ENCODE measurements at places on chromosomes 11 and 22.

DNA sequence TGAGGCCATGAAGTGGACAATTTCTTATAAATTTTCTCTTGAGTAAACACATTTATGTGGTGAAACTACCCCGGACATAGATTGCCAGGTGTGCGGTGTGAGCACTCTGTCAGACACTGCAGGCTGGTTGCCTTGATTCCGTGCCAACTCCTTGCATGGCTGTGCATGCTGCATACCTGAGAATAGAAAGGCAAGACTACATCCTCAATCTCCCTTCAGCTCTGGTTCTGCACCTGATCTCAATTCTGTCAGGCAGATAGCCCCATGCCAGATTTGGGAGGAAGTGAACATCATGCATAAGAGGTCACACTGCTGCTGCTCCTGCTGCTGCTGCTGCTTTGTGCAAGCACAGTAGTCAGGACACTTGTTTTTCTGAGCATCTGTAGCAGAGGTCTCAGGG lies 42.5 kb upstream of the DEUP1 start:
- DNase-seq, result no peak

DNA sequence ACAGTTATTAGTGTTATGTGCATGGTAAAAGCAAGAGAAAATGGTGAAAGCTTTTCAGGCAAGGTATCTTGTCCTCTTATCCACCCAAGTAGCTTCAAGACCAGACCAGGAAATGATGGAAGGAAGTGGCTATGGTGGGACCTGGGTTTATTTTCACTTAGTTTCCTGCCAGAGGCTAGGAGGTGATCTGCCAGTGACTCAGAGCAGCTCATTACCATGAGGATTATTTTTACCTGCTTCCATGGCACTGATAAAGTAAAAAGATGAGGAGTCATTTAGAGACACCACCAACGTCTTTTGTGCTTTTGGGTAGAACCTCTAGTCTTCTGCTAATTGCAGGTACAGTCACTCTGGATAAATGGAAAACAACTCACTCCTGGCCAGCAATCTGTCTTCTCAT lies 339.9 kb upstream of the KIRREL3 start:
- no peak for DNase-seq

GRCh38 chr22:32341122-32341740 lies 16.4 kb upstream of the RFPL3 start:
- DNase-seq, result no peak

GRCh38 chr11:86458294-86459001 lies 83.8 kb downstream of the CCDC81 start:
- DNase-seq, result no peak

GRCh38 chr11:44627911-44628729 lies 62.7 kb downstream of the CD82 start:
- no peak for DNase-seq

DNA sequence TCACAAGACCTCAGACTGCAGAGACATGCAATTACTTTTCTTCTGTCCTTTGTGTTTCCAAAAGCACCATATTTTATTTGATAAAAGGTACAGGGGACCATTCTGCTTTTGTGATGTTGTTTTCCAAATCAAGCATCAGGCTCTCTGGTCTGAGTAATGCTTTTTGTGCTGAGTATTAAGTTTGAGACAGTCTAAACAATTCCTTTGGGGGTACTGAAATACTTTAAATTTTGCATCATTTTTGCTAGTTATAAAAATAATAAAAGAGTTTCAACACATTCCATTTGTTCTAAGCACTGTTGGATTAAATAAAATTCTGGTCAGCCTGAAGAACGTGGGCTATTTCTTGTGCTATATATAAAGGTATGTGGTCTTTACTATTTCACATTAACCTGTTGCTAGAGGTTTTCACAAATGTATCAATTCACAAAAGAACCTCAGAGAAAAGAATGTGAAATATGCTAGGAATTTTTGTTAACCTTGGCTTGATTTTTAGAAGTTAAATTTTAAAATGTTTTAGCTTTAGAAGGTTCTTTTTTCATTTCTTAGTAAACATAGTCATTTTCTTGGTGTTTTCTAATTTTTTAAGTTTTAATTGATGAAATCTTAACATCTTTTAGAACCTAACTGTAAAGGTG lies 61.6 kb downstream of the C22orf31 start:
- no peak for DNase-seq

GRCh38 chr11:44575962-44576361 lies 10.5 kb downstream of the CD82 start:
- DNase-seq, result no peak

DNA sequence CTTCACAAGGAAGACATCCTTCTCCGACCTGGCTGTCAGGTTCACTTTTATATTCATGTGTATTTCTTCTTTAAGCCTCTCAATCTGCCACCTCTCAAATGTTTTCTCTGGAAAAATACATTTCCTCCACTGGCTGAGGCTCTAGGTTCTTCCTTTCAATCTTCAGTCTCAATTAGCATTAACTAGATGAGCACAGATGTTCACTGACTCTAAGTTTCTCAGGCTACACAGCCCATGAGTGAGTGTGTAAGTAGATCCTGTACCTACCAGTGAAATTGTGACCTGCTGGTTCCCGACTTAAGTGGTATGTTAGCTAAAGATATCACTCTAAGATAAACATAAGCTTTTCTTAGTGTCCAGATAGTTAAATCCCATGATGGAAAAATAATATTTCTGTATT lies 206.9 kb downstream of the ADAMTS15 start:
- no peak for DNase-seq

GRCh38 chr11:121206810-121207209 lies 85.8 kb upstream of the SC5D start:
- DNase-seq, result peak; percentile 82

- peak; percentile 13 for DNase-seq
Observed at GRCh38 chr11:91998481-91998880, 226.1 kb upstream of the FAT3 start.

- DNase-seq, result no peak
Observed at GRCh38 chr11:113529606-113530005, 54.4 kb upstream of the DRD2 start.

GRCh38 chr11:123046473-123047259 lies 15.3 kb downstream of the HSPA8 start:
- no peak for DNase-seq

DNA sequence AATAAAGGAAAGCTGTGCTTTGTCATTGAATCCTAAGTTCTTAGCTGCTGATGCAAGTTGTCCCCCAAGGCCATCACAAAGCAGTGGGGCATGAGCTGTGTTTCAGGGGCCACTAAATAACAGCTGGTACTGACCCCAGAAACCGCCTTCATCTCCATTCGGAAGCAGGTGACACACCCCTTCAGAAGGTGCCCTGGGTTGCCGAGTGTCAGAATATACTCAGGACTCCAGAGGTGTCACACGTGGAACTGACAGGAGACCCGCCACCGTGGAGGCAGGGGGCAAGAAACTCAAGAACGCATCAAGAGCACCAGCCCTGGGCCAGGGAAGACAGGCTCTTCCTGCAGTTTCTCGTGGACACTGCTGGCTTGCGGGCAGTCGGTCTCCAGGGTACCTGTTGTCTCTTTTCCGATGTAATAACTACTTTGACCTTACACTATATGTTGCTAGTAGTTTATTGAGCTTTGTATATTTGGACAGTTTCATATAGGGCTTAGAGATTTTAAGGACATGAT lies 41.5 kb downstream of the PPP2R1B start:
- DNase-seq, result no peak

- no peak for DNase-seq
Observed at GRCh38 chr11:36738292-36738861, 140.3 kb upstream of the RAG2 start.

DNA sequence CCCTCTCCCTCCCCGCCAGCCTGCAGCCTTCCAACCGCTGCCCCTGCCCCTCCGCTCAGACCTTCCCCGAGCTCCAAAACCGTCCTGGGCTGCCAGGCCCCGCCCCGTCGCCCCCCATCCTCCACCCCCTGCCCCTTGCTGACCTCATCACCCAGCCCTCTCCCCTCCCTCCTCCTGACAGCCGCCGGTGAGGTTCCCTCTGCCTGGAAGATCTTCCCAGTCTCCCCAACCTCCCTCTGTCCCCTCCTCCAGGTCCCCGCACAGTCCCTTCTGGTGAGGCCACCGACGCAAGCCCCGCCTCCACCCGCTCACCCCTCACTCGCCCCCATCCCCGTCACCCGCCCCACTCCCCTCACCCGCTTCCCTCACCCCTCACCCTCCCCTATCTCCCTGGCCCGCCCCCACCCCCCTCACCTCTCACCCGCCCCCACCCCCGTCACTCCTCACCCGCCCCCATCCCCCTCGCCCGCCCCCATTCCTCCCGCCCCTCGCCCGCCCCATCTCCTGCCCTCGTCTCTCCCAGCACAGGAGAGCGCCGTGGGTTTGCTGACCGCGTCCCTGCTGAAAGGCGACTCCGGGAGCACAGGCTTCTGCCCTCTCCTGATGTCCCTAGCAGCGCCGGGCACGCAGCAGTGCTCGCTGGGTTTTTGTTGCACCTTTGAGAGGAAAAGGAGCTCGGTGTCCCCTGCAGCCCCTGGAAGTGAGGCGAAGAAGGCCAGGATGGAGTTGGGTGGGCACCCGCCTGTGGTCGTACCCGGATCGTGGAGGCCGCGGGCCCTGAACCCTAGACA lies 16.4 kb upstream of the UPK3A start:
- DNase-seq, result no peak

DNA sequence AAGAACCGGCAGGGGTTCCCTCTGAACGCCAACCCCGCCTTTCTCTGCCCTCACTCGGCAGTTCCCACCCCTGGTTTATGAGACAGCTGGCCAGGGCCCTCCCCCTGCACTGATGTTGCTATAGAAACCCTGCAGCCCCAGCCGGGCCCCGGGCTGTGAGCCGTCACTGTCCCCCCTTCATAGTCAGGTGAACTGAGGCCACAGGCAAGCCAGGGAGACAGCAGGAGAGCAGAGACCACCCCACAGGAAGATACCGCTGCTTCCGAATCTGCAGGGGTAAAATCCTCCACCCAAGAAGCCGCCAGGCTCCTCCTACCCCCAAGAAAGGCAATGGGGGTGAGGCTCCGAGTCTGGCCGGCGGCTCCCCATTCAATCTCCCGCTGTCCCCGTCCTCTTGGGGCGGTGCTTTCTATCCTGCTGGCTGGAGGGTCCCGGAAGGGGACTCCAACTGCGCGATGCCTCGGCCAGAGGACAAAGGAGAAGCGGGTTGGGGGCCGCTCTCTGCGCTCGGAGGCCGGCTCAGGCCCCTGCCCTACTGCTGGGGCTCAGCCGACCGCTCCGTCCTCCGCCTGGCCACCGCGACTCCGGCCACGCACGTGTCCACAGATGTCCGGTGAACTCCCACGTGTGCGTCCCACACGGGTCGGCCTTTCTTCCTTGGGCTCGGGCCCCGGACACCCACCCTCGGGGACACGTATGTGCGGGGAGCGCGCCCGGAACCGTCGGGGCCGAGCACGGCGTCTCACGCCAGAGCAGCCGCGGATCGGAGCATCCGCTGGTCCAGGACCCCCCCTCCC lies 587 bp downstream of the SLC25A22 start:
- DNase-seq, result peak; percentile 64

DNA sequence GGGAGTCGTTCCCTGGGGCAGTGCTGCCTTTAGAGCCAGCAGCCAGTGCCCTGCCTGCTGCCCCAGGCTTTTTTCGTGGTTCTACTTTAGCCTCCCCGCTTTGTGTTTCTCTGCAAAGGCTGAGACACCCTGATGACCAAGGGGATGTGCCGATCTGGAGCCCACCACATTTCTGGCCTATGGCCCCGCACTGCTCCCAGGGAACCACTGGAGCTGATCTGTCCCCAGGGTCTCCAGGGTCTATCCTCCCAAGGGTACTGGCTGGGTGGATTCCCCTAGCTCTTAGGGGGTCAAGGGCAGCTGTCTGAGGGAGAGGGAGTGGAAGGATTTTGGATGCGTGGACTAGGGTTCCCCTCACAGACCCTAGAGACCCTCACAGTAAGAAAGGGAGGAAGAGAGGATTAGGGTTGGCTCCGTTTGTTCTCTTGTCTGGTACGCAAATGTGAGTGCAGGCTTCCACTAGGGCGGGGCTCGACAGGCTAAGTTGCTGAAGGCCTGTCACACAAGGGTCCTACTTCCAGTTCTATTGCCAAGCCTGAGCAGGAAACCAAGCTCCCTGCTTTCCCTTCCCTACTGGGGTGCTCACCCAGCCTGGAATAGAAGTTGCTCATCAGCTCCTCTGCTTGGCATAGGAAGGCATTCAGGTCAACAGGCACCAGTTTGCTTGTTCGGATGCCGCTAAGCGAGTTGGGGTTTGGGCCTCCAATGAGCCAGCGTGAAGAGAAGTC lies 19.3 kb downstream of the TREH start:
- DNase-seq, result peak; percentile 56

GRCh38 chr11:109237636-109238035 lies 184.4 kb upstream of the C11orf87 start:
- DNase-seq, result no peak

DNA sequence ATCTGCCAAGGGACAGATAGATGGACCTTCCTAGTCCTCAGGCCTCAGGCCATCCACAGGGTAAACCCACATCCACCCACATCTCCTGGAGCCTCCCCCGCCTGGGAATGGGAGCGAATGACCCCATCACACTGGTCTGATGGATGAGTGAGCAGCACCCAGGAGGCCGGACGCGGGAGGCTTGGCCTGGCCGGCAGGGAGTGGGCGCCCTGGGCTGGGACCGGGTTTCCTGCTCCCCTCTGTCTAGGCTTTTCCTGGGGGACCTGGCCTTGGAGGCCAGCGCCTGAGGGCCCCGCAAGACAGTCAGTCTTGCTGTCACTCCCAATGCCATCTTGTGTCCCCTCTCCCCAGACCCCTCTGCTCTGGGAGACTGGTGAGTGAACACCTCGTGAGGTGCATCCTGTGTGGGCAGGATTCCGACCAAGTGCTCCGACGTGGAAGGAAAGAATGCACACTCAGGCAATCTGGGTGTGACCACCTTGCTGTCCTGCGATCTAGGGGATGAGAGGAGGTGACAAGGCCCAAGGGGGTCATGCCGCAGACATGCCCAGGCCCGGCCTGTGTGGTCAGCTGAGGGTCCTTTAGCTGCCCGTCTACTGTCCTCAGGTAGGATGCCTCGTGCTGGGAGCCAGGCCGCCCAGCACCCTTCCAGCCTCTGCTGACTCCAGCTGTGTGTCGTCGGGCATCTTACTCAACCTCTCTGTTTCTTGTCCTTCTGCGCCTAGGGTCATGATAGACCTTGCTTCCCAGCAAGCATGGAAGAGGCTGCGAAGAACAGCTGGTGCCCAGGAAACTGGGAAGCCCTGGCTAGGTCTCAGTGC lies 26.5 kb upstream of the WNT7B start:
- DNase-seq, result no peak

DNA sequence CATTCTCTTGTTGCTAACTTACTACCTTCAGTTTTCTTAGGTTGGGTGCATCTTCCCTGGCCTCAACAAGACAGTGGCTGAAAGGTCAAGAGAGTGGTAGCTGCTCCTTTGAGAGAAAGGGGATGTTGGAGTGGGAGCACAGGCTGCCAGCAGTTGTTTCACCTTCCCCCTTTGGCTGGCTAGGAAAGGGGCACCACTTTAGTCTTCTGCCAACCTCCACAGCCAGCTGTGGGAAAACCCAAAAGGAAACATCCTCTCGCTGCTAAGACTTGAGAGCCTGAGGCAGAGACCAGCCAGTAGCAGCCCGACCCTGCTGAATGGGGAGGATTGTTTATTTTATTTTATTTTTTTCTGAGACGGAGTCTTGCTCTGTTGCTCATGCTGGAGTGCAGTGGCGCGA lies 34.4 kb downstream of the MARK2 start:
- no peak for DNase-seq

- DNase-seq, result no peak
Observed at GRCh38 chr22:20299746-20300136, 20.1 kb downstream of the DGCR6L start.

GRCh38 chr11:26916805-26917204 lies 77.1 kb upstream of the FIBIN start:
- DNase-seq, result no peak
